ENCODE measurements at places on chromosomes 7 and 10.

DNA sequence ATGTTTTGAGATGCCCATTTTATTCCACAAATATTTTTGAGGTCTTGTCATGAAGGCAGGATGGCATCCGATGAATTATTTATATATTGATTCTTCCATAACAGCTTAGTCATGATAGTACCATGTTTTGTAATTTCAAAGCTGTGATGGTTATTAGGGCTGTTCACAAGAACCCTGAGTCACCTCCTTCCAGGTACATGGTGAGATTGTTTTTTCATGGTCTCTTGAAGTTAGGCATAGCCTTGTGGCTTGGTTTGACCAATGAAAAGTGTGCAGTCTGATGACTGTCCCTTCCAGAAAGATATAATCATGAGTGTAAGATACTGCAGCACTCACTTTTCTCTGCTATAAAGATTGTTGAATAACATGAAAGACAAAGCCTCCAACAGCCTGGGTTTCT lies 274.8 kb downstream of the FGFR2 start:
- no peak for DNase-seq

- no peak for DNase-seq
These were observed 123.2 kb downstream of the ANK3 start for GRCh38 chr10:60266513-60266912.

- DNase-seq: no peak
These were observed 87.9 kb downstream of the VIPR2 start for GRCh38 chr7:159056737-159057136.

- DNase-seq: no peak
These were observed 54.5 kb downstream of the GLRX3 start for GRCh38 chr10:130190737-130191115.

DNA sequence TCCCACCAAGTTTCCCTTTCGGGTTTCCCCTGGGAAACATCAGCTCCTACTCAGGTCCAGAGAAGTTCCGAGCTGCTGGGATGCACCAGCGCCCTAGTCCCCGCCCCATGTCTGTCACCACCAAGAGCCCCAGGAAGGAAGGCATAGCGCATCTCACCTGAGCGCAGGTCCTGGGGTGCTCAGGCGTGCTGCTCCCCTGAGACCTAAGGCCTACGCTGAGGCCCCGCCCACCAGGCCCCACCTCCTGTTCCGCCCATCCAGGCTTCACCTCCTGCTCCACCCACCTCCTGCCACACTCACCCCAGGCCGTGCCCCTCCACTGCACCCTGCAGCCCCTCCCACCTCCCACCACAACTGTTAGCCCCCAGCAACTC lies 1.2 kb upstream of the TFR2 start:
- peak; percentile 38 for DNase-seq

GRCh38 chr10:70418229-70418628 lies 14.3 kb downstream of the EIF4EBP2 start:
- DNase-seq: no peak

- no peak for DNase-seq
These were observed 264.5 kb downstream of the HDAC9 start for GRCh38 chr7:18760046-18760445.

DNA sequence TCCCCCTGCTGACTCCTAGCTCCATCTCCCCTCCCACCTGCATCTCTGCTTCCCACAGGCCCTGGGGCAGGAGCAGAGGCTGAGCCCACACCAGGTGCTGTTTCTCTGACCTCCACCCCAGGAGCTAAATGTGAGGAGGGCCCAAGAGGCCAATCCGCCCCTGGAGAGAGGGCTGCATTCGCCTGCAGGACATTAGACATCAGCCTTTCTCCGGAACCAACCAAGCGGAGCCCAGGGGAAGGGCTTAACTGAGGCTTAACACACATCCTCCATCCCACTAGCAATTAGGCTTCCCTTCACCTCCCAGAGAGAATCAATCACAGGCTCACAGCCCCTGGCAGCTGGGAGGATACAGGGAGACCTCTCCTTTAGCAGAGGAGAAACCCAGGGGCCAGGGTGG lies 50.5 kb downstream of the SH3PXD2A start:
- DNase-seq: no peak

DNA sequence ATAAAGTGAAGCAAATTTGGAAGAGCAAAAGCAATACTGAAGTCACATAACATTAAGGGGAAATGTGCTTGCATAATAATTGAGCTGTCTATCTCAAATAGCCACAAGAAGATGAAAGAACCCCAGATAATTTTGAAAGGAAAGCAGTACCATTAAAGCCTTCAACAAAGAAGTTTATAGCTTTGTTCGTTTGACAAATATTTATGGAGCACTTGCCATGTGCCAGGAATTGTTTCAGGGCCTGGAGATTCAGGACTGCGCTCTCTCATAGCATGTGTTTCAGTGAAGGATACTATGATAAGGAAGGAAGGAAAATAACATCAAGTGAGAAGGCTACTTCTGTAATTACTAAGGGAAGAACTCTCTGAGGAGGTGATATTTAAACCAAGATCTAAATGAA lies 212.3 kb upstream of the CSTF2T start:
- no peak for DNase-seq

DNA sequence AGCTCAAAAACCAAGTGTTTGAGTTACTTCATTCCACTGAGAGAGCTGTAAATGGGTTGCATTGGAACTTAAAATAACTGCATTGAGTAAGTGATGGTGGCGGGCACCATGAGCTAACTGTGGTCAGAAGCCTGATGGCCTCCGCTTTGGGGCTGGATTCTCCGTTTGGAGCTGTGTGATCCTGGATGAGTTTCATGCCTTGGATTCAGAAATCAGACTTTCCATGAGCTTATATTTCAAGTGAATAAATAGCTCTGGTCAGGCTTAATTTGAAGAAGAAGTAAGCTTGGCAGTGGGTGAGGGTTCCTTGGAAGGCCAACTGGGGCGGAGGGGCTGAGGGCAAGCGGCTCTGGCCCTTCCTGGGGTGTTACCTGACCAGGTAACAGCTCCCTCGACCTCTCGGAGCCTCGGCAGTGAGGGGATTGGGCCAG lies 5.6 kb downstream of the HTRA1 start:
- no peak for DNase-seq

- no peak for DNase-seq
These were observed 6.1 kb downstream of the GSTO1 start for GRCh38 chr10:104260775-104261115.

DNA sequence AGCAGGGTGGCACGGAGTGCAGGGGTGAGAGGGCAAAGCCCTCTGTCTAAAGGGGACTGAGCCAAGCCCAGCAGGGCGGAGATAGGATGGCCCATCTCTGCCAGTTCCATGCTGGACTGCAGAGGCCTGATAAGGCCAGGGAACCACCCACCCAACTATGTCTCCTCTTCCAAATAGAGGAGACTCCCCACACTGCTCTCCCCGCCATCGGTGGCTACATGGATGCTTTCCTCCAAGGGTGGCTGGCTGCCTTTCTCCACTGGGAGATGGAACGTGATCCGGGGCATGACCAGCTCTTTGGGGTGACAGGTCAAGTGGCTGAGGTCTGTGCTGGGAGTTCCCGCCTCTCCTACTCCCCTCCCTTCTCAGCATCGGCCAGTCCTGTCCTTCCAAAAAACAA lies 58.1 kb upstream of the MXI1 start:
- no peak for DNase-seq

- DNase-seq: peak; percentile 50
These were observed 133.4 kb downstream of the MAD1L1 start for GRCh38 chr7:2099048-2099957.

- no peak for DNase-seq
These were observed 41.3 kb downstream of the LDB3 start for GRCh38 chr10:86709396-86710185.

GRCh38 chr7:105497016-105497415 lies 25.1 kb downstream of the PUS7 start:
- DNase-seq: no peak

- no peak for DNase-seq
These were observed 35.2 kb upstream of the CCSER2 start for GRCh38 chr10:84293171-84293570.

- no peak for DNase-seq
These were observed 12.7 kb downstream of the SCIN start for GRCh38 chr7:12583176-12583575.

- DNase-seq: no peak
These were observed 24.1 kb upstream of the SFRP5 start for GRCh38 chr10:97795886-97796285.

DNA sequence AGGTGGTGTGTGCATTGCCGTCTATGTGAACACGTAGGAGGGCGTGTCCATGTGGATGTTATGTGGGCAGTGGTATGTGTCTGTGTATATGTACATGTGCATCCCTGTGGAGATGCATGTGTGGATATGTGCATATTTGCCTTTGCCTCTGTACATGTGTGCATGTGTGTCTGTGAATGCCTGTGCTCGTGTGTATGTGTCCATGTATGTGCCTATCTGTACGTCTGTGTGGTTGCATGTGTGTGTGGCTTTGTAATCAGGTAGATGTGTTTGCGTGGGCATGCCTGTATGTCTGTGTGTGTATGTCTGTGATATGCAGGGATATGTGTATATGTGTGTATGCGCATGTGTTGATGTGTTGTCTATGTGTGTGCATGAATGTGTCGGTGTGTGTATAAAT lies 19.7 kb downstream of the ADCY1 start:
- no peak for DNase-seq

DNA sequence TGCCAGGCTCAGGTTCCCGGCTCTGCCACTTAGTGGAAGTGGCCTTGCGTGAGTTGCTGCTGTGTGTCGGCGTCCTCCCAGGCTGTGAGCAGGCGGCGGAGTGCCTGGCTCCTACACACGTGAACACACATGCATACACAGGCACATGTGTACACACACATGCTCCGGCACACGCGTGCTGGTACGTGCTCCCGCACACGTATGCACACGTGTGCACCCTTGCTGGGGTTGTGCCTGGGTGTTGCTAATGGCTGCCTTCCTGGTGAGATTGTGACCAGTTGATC lies 107.6 kb downstream of the INPP5A start:
- no peak for DNase-seq

GRCh38 chr7:29854257-29854938 lies 48.1 kb downstream of the WIPF3 start:
- no peak for DNase-seq

DNA sequence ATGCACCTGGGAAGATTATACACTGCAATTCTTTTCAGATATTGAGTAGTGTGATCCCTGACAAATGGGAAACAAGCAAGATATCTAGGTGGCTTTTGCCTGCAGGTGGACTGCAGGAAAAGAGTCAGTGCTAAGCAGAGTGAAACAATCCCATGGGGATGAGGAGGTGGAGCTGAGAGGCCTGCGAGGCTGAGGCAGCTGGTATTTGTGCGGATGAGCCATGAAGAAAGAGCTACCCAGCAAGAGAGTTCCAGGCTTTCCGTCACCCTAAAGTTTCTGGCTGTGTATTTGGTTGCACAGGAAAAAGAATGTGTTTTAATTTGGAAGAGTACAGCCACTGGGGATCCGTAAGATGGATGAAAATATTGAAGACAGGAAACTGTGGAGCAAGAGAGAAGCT lies 714.1 kb upstream of the COBL start:
- no peak for DNase-seq

DNA sequence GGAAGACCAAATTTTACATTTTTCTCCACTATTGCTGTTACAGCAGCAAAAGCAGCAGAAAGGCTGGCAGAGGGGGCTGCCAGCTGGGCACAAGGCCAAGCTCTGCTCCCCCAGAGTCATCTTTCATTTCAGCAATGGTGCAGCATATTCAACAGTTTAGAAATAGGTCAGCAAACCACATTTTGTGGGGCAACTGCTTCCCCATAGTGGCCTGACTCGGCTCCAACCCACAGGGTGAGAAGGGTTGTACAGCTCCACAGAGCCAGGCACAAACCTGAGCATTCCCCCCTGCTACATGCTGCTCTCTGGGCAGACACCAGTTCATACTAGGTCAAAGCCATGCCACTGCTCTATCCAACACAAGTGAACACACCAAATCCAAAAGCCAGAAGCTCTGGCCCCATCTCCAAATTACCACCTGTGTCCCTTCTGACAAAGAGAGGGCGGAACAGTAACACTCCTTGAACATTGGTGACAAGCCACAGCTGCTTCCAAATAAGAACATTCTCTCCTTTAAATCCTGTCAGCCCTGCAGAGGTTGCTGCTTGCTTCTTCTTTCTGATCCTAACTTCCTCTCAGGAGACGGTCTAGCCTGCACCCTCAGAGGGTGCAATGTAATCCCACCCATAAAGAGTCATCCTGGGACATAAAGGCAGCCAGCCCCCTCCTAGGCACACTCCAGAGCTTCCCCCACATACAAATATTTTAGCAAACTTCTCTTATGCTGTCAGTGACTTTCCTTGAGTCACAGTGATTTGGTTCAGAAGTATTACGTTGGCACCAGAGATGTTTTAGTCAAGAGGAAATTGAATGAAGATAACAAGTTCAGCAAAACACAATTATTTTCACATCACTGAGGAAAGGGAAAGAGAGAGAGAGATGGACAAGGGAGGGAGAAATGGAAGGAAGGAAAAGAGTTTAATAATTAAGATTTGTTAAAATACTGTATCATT lies 39.0 kb upstream of the SLIT1 start:
- no peak for DNase-seq

GRCh38 chr10:61866700-61867368 lies 34.7 kb upstream of the ARID5B start:
- no peak for DNase-seq

GRCh38 chr7:4789194-4790077 lies 14.0 kb downstream of the AP5Z1 start:
- no peak for DNase-seq

DNA sequence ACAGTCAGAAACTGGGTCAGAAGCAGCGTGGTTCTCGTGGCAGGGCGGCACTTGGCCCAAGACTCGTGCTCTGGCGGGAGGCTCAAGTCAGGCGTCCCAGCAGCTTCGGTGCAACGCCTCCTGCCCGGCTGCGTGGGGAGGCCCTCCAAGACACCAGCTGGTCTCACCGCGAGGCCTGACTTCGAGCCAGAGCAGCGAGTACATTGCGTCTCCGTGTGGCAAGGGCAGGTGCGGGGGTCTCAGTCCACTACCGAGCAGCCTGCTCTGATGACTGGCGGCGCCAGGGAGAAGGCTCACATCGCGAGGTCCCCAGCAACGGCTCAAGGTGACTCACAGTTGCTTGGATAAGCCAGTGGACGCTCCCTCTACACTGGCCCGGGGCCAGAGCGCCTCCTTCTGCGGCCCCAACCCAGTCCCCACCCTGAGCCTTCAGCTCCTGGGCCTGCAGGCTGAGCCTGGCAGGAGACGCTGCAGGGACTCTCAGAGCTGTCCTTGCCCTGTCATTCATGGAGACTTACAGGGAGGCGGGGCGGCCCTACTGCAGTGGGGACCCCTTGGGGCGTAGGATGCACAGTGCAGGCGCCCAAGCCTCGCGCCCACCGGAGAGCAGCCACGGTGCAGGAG lies 41.9 kb upstream of the PRKAR1B start:
- peak; percentile 16 for DNase-seq

DNA sequence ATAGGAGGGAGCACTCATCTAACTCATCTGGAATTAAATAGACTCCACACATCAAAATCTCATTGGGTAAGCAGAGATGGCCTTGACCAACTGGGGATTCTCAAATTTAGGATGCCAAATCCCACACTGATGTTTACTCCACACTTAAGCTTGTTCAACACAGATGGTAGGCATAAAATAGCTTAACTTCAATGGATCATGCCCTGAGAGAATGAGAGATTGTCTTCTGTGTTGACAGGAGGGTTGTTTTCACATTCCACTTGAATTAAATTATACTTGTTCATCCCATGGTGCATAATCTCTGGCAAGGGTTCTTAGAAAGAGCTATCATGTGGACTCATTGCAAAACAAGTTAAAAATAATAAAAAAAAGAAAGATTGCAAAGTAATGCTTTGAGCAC lies 391.4 kb downstream of the PLXDC2 start:
- DNase-seq: no peak

GRCh38 chr10:24363070-24363469 lies 154.1 kb downstream of the KIAA1217 start:
- DNase-seq: no peak

GRCh38 chr7:42380401-42380800 lies 143.4 kb upstream of the GLI3 start:
- no peak for DNase-seq

GRCh38 chr10:97640174-97640867 lies at the start of gene PI4K2A:
Gene PI4K2A (plus strand): TSS chr10:97640671. CDS start chr10:97640743, 72 bp downstream.
- DNase-seq: peak; percentile 99

Measured in activated naive CD8-positive, alpha-beta T cell treated with anti-CD3 and anti-CD28 coated beads for 36 hours (primary cell).